ENCODE measurements at places on chromosomes 1 and 21. TPM values are rescaled to one million over a fixed set of nuclear protein-coding genes. Genes with fewer than 3 reads are reported as not detected.

Gene TCHHL1
- not detected for total RNA-seq

Gene AADACL3
- not detected for total RNA-seq

Gene GJA5
- total RNA-seq, result not detected

Gene AIM2
- not detected for total RNA-seq

Gene SLC2A5
- 0.13 TPM for total RNA-seq

Gene P3R3URF
- not detected for total RNA-seq

Gene DCST2
- total RNA-seq, result 0.72 TPM

Gene DNM3
- 0.70 TPM for total RNA-seq

Gene PLA2G2F
- not detected for total RNA-seq

Gene MAP3K7CL
- 2.6 TPM for total RNA-seq

Gene MACO1
- 9.4 TPM for total RNA-seq

Gene KIF17
- total RNA-seq, result 1.4 TPM

Gene COL11A1
- 3.0 TPM for total RNA-seq

Gene ARHGEF16
- total RNA-seq, result 6.0 TPM

Gene STYXL2
- total RNA-seq, result not detected

Gene IGSF5
- total RNA-seq, result not detected

Gene NUP210L
- total RNA-seq, result not detected

Gene TMEM81
- total RNA-seq, result 2.9 TPM

Gene TEX38
- total RNA-seq, result not detected

Gene MAN1C1
- 0.37 TPM for total RNA-seq

Gene ITGB2
- total RNA-seq, result 1.0 TPM

Gene GFI1
- total RNA-seq, result 0.26 TPM

Gene PUM1
- total RNA-seq, result 35.6 TPM

Gene GCSAML
- not detected for total RNA-seq

Gene CD247
- total RNA-seq, result 0.42 TPM

Gene SYNC
- total RNA-seq, result 13.9 TPM

Gene SLC50A1
- 30.3 TPM for total RNA-seq

Gene RUNX3
- 5.7 TPM for total RNA-seq

Gene CLCNKB
- total RNA-seq, result 0.17 TPM

Gene C8B
- not detected for total RNA-seq

Gene SV2A
- total RNA-seq, result 0.09 TPM

Gene SPATA1
- 0.75 TPM for total RNA-seq
